ENCODE measurements at places on chromosomes 2 and 18.
A peak's percentile ranks its signal among the peaks of the same experiment; 100 is the strongest.

- DNase-seq: no peak
These were observed 16.7 kb downstream of the ZCCHC2 start for GRCh38 chr18:62539284-62540165.

- DNase-seq: no peak
These were observed 117.2 kb downstream of the RGPD3 start for GRCh38 chr2:106350980-106351379.

DNA sequence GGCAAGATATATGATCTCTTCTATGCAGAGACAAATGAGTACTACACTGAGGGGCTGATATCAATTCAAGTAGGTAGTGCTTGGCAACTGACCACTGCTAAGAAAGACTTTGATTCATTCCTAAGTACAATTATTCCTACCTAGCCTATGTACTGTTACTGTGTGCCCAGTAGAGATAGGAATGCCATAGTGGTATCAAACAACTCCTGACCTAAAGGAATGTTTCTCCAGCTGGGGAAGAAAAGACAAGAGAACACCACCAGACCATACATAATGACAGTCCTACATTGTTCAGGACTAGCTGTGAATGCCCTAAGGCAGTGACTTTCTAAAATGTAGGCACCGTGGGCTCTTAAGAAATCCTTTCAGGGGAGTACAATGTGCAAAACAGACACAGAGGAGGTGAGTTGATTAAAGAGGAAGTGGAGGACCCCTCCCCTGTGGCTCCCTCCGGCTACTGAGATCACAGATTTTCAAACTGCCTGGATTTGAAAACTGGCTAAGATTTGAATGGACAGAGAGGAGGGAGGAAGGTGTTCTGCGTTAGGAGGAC, 89.1 kb downstream of the ANTXR1 start:
- no peak for DNase-seq

GRCh38 chr18:28366676-28367075, 189.7 kb upstream of the CDH2 start:
- DNase-seq: no peak

DNA sequence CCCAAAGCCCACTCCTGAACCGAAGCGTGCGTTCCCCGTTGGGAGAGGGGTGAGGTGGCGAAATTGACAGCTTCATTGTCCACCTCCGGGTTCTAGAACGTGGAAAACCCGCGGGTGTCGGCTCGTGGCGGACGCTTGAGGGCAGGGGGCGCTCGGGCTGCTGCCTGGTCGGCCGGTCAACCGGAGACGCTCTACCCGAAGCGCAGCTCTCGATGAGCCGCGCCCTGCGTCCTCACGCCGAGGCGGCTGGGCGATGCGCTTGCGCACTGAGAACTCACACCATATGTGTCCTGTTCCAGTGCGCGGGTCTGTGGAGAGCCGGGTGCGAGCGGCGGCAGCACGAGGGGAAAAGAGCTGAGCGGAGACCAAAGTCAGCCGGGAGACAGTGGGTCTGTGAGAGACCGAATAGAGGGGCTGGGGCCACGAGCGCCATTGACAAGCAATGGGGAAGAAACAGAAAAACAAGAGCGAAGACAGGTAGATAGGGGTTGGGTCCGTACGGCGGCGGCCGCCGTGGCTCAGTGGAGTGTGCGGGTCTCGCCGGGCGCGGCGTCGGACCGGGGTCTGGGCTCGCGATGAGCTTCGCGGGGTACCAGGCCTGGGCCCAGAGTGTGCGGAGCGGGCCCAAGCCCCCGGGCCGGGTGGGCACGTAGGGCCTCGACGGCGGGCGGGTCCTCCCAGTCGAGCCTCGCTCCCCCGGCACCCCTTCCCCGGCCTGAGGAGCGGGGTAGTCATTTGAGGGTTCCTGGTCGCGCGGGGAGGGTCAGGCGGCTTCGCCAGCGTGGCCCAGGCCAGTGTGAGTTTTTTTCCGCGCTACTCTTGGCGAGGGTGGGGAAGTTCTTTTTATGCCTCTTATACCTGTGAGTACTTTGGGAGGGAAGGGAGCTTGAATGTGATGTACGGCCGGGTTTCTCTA, at the start of gene EIF5B:
Gene EIF5B, plus strand, starts transcription at position 277 of the 916 bp plus-strand sequence. Its CDS starts 166 bp downstream, at position 443.
- peak; percentile 92 for DNase-seq

DNA sequence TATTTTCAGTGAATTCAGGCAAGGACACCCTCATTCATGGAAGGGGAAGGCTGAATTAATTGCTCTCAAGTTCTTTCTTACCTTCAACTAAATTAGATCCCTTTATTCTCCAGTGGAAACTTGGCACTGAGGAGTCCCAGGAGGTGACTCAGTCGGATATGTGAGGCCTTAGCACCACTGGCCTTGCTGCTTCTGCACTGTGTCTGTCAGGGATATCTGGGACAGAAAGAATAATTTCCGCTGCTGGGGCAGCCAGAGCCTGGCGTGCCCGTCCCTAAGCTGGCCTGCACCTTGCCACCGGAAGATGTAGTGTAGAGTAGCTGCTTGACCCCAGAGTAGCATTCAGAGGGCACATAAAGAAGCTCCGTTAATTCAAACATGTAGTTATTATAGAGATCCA, 53.4 kb downstream of the LIMS1 start:
- no peak for DNase-seq

- DNase-seq: no peak
These were observed 5.8 kb upstream of the LRP1B start for GRCh38 chr2:142136571-142136970.

DNA sequence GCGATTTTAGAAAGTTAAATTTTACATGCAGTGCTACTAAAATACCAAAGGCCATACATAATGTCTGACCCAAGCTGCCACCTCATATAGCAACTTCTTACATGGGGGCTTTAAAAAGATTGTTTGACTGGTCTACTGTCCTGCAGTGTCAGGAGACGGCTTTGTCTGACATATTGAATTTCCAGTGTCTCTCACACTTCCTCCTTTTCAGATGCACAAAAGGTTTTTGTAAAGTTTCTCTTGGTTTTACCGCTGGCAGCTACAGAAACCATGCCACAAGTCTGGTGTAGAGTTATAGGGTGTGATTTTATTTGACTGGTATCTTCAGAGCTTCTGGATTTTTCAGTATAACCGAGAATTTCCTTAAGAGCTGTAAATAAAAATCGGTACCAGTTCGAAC, 1.1 kb upstream of the ASAP2 start:
- no peak for DNase-seq
